ENCODE measurements at places on chromosomes 2 and 18.

DNA sequence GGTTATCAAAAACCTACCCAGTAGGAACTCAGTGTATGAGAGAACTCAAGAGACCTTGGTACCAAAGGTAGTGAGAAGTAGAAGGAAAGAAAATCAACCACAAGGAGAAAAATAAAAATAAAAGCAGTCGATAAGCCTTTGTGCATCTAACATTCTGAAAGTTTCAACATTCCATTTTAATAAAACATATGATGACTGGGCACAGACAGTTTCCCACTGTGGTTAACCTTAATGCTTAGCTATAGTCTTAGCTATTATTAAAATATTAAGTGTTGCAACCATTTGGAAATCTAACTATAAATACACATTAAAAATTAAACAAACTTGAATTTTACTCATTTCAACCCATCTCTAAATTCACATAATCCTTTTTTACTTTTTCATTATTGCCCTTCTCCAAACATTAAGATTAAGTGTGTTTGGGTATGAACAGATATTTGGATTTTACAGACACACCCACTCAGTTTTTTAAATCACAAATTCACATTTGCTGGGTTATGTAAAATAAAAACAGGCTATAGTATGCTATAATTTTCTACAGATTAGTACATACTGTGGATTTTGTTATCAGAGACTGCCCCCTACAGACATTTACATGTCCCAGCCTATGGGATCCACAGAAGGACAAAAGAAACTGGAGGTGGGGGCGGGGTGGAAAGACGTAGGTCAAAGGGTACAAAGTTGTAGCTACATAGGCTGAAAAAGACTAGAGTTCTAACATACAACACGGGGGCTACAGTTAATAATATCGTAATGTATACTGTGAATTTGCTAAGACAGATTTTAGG lies 32.8 kb downstream of the SRBD1 start:
- DNase-seq, result peak; percentile 80

DNA sequence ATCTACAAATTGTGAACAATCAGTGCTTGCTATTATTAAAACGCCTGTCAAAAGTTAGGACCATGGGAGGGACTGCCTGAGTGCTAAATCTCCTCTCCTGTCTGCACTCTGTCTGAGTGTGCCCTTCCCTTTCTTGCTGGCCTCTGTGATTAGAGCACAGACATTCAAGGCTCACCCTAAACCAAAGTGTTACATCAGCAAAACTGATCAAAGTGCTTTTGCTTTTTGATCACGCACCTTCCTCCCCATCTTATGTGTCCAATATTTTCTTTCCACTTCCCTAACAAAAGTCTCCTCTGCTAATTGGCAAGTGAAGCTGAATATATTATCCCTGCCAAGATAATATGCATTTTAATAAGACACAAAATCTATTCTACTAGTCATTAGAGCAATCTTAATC lies 30.5 kb upstream of the DNAJC10 start:
- no peak for DNase-seq

- peak; percentile 35 for DNase-seq
Observed at GRCh38 chr2:24822049-24822706, 29.0 kb downstream of the CENPO start.

DNA sequence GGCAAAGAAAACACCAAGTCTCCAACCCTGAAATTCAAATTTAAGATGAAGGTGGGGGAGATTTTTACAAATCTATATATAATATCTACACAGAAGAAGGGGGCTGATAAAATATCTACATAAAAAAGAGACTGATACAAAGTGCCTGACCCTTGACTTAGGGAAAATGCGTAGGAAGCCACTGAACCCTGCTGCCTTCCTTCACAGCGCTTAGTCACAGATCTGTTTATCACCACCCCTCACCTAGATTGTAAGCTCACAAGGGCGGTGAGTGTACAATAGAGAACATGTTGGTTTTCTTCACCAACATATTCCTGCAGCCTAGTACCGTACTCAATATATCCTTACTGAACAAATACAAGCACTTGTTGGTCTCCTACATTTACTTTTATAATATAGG lies 54.3 kb downstream of the NOL10 start:
- DNase-seq, result no peak

DNA sequence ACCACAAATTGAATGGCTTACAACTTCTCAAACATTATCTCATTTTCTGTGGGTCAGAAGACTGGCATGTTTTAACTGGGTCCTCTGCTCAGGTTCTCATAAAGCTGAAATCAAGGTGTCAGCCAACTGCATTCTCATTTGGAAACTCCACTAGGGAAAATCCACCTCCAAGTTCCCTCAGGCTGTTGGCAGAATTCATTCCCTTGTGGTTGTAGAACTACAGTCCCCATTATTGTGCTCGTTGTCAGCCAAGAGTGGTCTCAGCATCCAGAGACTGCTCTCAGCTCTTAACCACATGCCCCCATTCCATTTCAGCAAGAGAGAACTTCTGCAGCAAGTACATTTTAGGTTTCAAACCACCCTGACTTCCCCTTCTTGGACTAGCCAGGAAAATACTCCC lies 12.2 kb downstream of the NOL4 start:
- DNase-seq, result no peak

GRCh38 chr2:210862283-210863065 lies 306.1 kb downstream of the CPS1 start:
- DNase-seq, result no peak

DNA sequence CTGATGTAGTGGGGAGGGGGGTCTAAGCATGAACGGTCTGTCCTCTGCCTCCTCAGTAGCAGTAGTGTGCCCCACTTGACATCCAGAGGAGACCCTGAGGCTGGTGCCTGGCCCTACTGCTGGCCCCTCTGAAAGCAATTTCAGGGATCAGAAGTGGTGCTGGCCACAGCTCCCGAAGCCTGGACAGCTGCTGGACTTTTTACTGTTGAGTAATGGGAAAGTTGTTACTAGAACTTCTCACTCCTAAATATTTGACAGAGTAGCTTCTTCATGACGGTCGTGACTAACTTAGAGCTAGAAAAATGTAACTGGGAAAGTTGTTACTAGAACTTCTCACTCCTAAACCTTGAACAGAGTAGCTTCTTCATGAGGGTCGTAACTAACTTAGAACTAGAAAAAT lies 23.3 kb downstream of the CTDP1 start:
- no peak for DNase-seq

DNA sequence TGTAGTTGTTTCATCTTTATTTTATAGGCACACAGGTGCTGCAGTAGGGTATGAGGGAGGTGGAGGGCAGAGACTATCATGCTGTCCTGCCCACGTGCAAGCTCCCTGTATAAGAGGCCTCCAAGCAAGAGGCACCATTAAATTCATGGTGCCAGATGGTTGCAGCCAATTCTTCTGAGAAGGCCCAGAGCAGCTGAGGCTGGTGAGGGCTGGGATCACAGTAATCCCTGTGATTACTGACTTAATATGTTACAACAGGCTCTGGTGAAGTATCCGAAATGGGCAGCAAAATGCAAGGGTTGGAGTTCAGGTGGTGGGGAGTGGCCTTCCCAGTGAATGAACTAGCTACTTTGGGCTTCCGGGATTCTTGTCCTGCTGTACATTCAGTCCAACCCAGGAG lies 191.9 kb upstream of the SMAD2 start:
- DNase-seq, result no peak

DNA sequence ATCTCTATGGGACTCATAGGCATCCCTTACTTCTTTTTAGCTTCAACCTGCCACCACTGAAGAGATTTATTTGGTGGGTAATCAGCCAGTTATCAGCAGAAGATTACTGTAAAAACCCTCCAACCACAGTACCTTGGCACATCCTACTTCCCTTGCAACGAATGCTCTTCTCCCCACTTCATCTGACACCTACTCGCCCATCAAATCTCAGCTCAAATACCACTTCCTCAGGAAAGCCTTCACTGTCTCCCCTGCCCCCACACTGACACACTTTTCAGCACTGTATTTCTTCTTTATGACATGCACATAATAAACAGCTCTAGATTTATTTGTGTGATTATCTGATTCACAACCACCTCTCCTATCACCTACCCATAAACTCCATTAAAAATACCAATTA lies 3.1 kb downstream of the KDSR start:
- DNase-seq, result no peak

- DNase-seq, result peak; percentile 36
Observed at GRCh38 chr18:61738488-61738887, 154.3 kb downstream of the RNF152 start.

GRCh38 chr2:224271617-224272236 lies 130.2 kb downstream of the FAM124B start:
- no peak for DNase-seq

- DNase-seq, result no peak
Observed at GRCh38 chr18:69944436-69944835, 3.2 kb downstream of the CD226 start.

- DNase-seq, result no peak
Observed at GRCh38 chr2:235670974-235671787, 177.3 kb downstream of the AGAP1 start.

DNA sequence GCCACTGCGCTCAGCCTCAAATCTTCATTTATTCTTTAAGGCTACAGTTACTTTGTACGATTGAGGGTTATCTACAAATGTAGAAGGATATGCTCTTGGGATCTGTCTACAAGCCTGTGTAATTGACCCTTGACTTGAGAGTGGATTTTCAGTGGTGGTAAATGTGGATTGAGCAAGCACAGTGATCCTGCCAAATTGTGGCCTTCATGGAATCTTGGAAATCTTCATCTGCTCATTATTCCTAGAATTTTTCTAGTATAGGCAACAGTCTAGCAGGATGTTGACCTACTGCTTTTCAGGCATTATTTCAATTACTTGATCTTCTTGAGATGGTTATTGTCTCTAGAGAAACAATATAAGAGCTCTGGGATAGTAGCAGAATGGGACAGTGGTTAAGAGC lies 226.1 kb upstream of the REV1 start:
- DNase-seq, result no peak

DNA sequence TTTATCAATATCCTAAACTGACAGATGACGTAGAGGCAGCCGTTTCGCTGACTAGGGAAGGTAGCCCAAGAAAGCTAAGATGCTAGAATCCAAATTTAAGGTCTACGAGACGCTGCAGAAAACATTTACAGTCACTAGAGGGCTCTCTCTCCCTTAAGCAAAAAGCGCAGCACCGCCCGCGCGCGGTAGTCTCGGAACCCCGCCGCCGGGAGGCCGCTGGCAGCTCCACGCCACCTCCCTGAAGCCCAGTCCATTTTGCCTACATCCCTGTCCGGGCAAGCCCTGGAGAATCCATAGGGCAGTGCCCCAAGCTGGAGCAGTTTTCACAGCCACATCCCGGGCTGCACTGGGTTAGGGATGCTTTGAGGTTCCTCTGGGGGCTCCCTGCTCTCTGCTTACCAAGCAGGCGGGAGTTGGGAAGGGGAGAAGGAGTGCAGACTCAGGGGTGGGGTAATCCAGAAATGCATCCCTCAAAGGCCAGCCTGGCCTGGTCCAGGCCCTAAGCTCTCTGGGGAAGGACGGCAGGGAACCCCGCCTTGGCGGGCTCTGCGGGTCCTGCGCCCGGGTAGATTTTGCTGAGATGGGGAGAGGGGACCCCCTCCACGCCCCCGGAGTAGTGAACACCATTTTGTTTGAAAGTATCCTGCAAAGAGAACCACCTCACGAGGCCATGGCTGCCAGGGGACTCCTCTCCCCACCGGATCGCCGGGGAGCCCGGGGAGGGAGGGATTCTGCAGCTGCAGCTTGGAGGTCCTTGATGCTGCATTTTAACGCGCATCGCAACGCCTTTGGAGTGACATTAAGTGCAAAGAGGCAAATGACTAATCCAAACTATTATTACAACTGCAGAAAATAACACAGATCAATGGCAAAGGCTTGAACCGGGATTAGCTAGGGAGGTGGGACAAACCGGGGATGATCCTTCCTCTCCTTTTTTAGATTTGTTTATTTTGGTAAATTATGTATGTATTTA lies 1.3 kb upstream of the DPYSL5 start:
- DNase-seq, result peak; percentile 80

GRCh38 chr2:1869987-1870386 lies 125.7 kb upstream of the PXDN start:
- no peak for DNase-seq

DNA sequence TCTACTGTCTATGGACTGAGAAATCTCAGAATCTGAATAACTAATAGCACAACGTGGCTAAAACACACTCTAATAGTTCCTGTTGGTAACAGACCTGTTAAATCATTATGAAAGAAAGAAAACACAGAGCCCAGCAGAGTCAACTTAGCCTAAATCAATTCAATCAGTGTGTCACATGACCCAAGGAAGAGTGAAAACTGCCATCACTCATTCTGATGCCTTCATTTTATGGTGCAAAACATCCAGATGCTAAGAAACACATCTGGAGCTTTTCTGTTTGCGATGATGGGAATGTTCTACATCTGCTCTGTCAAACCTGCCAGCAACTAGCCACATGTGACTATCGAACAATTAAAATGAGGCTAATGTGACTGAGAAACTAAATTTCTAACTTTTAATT lies 295.7 kb upstream of the TRIB2 start:
- DNase-seq, result no peak
